ENCODE measurements at places on chromosomes 5 and 9. TPM values are rescaled to one million over a fixed set of nuclear protein-coding genes. Genes with fewer than 3 reads are reported as not detected.

The CORO2A gene
- 0.42 TPM for polyA plus RNA-seq

The SPINK14 gene
- polyA plus RNA-seq, result not detected

The FOXD4L3 gene
- polyA plus RNA-seq, result 0.06 TPM

The MRPS27 gene
- polyA plus RNA-seq, result 81.0 TPM

The GABRA1 gene
- polyA plus RNA-seq, result not detected

The RNF224 gene
- polyA plus RNA-seq, result 0.04 TPM

The ZNG1C gene
- 52.5 TPM for polyA plus RNA-seq

The SLC36A2 gene
- not detected for polyA plus RNA-seq

The SKP1 gene
- 955 TPM for polyA plus RNA-seq

- DNase-seq, result no peak
Measured at GRCh38 chr9:2414465-2414864, 207.1 kb upstream of the VLDLR start.

DNA sequence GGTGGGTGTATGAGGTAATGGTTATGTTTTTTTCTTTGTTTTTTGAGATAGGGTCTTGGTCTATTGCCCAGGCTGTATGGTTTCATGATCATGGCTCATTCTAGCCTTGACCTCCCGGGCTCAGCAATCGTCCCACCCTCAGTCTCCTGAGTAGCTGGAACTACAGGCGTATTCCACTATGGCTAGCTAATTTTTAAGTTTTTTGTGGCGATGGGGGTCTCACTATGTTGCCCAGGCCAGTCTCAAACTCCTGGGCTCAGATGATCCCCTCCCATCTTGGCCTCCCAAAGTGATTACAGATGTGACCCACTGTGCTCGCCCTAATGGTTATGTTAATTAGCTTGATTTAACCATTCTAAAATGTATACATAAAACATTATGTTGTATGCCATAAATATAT lies 5.6 kb downstream of the CNTLN start:
- DNase-seq, result no peak

GRCh38 chr9:69472101-69472620 lies 147.1 kb downstream of the ENTREP1 start:
- no peak for DNase-seq

- no peak for DNase-seq
Measured at GRCh38 chr5:124650147-124650561, 96.3 kb downstream of the ZNF608 start.

- DNase-seq, result peak; percentile 3
Measured at GRCh38 chr9:35311891-35312639, 150.3 kb downstream of the UNC13B start.

DNA sequence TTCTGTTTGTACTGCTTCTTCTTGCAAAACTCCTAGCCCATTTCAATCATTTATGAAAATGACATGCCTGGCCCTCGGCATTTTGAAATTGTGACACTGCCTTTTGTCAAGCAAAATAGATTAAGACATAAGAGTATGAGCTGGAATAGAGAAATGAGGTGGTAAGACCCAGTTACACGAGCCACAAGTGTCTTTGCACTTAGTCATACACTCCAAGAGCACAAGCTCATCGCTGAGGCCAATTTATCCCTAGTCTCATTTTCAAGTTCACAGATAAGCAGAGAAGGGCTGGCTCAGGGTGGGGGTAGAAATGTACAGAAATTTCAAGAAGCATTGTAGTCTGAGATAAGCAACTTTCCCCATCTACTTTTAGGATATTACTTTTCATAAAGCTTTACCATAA lies 40.6 kb upstream of the MAP1B start:
- DNase-seq, result peak; percentile 80

DNA sequence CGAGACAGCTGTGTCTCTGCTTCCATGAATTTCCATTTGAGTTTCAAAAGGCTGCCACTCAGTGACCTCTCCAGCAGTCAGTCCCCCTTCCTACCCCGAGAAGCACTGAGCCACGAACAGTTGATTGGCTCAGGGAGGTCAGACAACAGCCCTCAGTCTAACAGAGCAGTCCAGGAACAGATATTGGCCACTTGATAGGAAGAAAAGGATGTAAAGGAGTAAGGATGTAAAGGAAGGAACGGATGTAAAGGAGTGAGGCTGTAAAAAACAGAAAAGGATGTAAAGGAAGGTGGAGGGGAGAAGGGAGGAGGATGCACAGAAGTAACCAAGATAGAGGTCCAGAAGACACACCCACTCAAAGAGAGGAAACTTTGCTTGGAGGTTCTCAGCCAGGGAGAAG lies 3.2 kb upstream of the NR4A3 start:
- DNase-seq, result no peak

GRCh38 chr9:34463098-34463900 lies 4.7 kb downstream of the DNAI1 start:
- DNase-seq, result peak; percentile 11

GRCh38 chr5:41707853-41708603 lies 162.2 kb downstream of the OXCT1 start:
- peak; percentile 2 for DNase-seq

GRCh38 chr5:57442080-57442839 lies 40.4 kb downstream of the ACTBL2 start:
- DNase-seq, result peak; percentile 14

- no peak for DNase-seq
Measured at GRCh38 chr5:17412760-17413671, 85.0 kb upstream of the TAF11L2 start.

DNA sequence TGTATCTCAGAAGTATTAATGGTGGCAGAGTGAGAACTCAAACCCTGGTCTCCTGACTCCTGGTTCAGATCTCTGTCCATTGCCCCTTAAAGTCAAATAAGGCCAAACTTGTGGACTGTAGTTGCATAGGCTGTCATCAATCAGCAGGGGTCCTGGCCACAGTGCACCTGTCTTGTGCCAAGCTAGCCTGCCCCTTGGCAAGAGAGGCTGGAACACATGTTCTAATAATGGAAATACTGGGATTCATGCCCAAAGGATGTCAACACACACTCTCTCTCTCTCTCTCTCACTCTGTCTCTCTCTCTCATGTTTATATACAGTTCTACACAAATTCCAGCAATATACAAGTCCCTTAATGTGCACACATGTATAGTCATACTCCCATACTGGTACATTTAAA lies 44.3 kb downstream of the GLRA1 start:
- DNase-seq, result no peak

- no peak for DNase-seq
Measured at GRCh38 chr9:82600536-82601292, 462.2 kb downstream of the RASEF start.

GRCh38 chr9:94920420-94921091 lies 194.1 kb downstream of the AOPEP start:
- DNase-seq, result peak; percentile 89

GRCh38 chr9:13009871-13010270 lies 235.1 kb downstream of the LURAP1L start:
- DNase-seq, result no peak

GRCh38 chr5:73491155-73491554 lies 7.1 kb upstream of the BTF3 start:
- DNase-seq, result no peak

GRCh38 chr9:18941060-18941740 lies 91.8 kb downstream of the SAXO1 start:
- no peak for DNase-seq

DNA sequence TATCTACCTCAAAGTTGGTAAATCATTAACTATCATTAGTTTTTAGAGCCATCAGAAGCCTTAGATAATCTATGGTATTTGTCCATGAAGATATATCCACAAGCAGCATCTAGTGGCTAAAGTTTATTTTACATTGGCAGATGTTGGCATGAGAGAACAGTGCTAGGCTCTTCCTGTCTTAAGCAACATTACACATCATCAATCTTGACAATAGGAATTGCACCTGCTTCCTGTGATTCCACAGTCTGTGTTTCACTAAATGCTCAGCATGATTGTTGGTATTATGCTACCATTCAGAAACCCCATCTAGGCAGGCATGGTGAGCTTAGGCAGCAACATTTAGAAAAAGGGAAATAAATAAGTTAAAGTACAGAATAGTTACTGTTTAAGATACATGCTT lies 246.6 kb downstream of the SLCO4C1 start:
- DNase-seq, result no peak

- DNase-seq, result peak; percentile 47
Measured at GRCh38 chr9:73050065-73050816, 97.4 kb upstream of the ALDH1A1 start.

DNA sequence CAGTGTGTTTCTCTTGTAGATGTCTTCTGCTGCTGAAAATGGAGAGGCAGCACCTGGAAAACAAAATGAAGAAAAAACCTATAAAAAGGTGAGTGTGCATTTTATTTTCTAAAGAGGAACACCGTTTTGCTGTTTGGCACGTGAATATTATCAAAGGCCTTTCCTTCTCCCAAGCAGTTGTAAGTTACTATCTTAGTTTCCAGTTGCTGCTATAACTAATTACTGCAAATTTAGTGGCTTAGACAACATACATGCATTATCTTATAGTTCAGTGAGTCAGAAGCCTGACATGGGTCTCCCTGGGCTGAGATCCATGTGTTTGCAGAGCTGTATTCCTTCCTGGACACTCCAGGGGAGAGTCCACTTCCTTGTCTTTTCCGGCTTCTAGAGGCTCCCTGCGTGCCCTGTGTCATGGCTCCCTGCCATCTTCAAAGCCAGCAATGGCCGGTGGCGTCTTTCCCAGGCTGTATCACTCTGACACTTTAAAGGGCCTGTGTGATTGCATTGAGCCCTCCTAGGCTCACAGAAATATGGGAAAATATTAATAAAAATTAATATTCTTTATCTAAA lies 117.6 kb downstream of the PIP5K1B start:
- DNase-seq, result no peak

- DNase-seq, result peak; percentile 47
Measured at GRCh38 chr9:114742947-114743346, 61.0 kb upstream of the TEX48 start.

DNA sequence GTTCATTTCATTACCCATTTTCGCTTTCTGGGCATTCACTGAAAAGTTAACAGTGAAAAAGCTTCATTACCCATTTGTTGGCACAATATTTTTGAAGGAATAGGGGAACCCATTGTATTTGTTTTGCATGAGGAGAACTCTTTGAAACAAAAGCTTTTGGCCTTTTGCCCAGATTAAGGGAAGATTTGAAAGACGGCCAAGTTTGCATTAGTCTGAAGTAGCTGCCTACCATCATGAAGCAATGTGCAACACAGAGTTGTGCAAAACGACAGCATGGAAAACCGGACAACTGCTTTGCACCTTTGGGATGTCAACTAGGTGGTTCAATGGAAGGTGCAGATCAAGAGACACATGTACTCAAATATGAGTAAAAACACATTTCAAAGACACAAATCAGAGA lies 84.9 kb downstream of the TRPM3 start:
- no peak for DNase-seq

GRCh38 chr5:111830333-111830732 lies 73.3 kb upstream of the NREP start:
- DNase-seq, result peak; percentile 9

- DNase-seq, result no peak
Measured at GRCh38 chr9:133835262-133835901, 97.2 kb upstream of the SARDH start.

DNA sequence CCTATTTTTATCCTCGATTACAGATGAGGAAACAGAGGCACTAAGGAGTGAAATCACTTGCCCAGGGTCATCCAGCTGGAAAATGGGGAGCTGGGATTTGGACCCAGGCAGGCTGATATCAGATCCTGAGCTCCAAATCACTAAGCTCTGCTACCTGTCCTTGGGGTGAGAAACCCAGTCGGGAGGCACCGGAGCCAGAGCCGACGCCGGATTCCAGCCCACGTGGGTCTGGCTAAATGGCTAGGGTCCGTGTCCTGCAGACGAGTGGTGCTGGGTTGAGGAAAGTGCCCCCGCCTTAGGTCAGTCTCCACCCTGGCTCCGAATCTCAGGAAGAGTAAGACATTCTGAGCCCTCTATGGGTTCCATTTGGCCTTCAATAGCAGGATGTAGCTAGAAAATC lies 61.3 kb upstream of the GGTA1 start:
- no peak for DNase-seq

DNA sequence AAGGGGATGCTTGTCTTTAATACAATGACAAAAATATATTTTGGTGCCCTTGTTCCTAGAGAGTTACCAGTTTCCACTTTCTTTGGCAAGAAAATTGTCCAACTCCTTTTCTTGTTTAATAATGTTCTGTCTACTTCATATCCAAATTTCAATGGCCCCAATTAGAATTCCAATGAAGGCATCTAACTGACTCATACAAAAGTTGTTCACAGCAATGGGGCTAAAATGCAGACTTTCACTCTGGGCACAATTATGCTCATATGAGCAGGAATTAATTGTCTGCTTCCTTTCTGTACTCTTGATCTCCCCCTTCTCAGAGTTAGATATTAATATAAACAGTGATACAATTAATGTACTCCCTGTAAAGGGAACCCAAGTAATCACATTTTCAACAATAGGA lies 42.1 kb upstream of the ZNF622 start:
- DNase-seq, result no peak

DNA sequence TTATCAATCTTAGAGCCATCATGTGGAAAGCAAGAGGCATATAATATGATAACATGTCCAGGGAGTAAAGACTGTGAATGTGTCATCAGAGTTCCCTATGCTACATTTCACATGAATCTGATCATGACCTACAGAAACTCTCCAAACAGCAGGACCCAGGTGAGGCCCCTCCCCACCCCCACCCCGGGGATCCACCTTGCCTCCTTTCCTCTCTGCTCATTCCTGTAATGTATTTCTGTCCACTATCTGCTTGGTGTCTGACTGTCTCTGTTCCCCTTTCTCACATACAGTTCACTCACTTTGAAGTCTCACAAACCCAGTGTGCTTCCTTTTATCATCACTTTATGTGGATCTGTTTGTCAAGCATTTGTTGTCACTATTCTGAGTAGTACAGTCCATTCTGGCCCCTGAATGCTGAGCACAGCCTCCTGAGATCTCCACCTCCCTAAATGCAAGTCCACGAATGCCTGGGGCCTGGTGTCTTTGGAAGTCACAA lies 76.4 kb upstream of the SMARCA2 start:
- DNase-seq, result no peak

DNA sequence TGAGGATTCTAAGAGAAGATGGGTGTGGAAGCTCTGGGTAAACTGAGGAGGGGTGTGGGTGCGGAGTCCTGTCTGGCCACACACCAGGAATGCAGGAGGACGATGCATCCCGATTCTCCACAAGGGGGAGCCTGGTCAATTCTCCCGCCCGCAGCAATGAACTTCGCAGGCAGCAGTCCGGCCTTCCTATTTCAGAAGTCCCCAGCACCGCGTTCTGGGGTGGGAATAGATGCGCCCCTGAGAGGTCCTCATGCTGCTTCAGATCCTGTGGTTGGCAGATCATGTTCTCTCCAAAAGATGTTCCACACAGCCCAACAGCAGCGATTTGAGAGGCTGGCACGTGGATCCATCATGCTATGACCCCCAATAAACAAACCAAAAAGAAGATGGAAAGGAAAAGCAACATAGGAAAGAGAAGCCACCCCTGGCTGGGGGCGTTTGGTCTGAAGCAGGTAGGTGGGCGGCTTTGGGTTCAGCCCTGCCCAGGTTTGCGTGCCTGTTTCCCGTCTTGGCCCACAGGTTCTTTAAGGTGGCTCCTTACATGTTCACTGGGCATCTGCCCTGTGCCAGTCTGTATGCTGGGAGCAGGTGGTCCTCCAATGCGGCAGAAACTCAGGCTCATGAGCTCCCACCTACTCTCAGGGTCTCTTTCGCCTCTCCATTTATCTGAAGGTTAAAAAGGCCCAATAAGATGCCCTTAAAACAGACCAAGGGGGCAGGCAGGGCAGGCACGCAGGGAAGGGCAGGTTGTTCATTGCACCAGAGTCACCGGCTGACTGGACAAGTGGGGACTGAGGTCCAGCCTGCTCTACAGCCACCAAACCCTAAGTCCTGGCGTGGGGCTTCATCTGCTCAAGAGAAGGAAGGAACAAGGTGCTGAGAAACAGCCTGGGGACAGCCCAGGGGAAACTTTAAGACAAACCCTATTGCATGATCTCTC lies 171.6 kb downstream of the PAX5 start:
- DNase-seq, result peak; percentile 55

- DNase-seq, result no peak
Measured at GRCh38 chr9:133224762-133225161, 15.7 kb upstream of the OBP2B start.

Data from A549 (cell line).